ENCODE measurements at places on chromosomes 2 and 18.

DNA sequence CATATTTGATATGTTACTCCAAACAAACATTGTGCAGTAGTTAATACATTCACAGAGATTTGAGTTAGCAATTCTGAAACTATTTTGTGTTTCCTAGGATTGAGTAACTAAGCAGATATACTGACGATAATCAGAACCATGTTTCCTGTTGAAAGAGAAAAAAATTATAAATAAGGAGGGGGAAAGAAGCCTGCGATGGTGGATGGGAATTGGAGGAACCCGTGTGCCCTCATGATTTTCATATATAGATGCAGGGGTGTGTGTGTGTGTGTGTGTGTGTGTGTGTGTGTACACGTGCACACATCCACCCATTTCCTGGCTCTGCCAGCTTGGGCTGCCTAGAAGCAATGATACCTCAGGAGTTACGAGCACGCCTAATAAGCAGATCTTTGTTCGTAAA is 56.9 kb downstream of the LPIN2 start:
- DNase-seq = no peak

DNA sequence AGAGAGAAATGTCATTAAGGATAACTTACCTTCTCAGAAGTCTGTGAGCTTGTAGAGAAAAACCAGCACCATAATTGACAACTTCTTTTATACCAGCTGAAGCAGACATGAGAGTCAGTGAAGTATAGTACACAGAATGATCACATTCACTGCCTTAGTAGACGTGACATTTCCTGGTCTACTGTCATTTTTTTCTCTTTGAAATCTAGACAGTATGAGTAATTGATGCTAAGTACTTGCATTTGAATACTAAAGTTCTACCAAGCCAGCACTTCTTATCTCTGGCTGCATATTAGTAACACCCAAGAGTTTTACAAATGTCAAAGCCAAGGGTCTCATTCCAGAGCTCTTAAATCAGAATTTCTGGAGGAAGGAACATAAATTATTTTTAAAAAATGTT is 25.4 kb upstream of the ACADL start:
- no peak for DNase-seq

DNA sequence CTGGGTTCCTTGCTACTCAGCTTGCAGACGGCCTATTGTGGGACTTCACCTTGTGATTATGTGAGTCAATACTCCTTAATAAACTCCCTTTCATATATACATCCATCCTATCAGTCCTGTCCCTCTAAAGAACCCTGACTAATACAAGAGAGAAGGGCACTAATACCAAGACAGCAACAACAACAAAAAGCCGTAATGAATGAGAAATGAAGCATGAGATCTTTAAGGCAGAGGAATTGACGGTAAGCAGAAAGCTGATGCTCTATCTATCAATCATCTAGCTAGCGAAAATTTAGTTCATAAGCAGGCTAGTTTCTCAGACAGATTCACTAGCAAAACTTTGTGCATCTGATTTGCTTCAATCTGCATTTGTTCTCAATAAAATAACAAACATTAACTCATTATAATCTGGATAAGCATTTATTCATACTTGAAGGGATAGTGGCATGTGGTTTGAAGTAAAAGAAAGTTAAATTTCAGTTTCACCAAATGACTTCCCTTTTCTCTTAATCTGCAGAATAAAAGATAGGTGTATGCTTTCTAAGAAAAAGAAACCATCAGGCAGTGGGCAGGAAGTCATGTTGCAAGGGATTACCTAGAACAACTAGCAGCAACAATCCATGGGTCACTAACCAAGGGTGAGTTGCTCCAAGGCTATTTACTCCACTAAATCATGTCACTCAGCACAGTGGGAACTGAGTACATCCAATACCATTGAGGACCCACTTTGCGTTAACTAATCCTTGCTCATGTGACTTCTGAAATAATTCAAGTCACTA is 376.5 kb downstream of the TMEM182 start:
- no peak for DNase-seq

GRCh38 chr2:141417246-141417797 is 713.5 kb downstream of the LRP1B start:
- no peak for DNase-seq

GRCh38 chr2:42052702-42053481 is 5.1 kb downstream of the PKDCC start:
- no peak for DNase-seq

DNA sequence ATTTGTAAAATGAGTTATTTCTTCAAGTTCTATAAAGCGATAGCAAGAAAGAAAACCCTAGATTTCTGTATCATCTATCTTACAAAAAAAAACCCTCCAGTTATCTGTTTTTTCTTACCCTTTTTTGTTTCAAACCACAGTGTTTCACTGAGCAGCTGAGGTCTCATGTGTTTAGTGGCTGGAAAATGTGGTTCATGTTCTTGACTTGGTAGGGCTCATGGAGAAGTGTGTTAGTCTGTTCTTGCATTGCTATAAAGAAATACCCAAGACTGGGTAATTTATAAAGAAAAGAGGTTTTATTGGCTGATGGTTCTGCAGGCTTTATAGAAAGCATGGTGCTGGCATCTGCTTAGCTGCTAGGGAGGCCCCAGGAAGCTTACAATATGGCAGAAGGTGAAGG is 147.3 kb upstream of the NABP1 start:
- no peak for DNase-seq

DNA sequence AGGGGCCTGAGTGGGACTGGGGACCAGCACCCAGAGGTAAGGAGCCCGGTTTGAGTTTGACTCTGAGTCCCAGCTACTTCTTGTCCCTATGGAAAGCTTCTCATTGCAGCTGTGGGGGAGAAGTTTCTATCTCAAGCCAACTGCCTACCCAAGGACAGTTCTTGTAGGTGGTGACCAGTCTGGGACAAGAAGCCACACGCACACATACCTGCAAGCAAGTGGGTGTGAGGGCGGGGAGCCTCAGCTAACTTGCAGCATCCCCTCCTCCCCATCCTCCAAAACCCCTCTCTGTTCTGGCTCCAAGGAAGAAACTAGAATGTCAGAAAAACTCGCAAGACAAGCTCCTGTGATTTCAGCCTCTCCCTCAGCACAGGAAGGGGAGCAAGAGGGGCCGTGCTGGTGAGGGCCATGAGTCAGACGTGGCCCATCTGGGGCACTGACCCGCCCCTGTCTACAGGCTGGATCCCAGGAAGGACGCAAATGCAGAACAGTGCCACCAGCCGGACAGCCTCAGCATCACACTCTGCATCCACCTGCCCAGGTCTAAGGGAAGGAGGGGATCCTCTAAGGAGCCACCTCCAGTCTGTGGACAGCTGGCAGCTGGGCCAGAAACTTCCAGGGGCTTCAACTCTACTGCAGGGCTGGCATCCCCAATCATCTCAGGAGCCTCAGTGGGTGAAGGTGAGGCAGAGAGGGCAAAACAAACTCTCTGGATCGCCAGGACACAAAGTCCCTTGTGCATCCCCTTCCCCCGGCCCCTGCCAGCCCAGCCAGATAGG is 103.4 kb downstream of the TNS1 start:
- peak; percentile 90 for DNase-seq

- peak; percentile 31 for DNase-seq
Measured at GRCh38 chr18:59220784-59221765, 1.1 kb downstream of the GRP start.

DNA sequence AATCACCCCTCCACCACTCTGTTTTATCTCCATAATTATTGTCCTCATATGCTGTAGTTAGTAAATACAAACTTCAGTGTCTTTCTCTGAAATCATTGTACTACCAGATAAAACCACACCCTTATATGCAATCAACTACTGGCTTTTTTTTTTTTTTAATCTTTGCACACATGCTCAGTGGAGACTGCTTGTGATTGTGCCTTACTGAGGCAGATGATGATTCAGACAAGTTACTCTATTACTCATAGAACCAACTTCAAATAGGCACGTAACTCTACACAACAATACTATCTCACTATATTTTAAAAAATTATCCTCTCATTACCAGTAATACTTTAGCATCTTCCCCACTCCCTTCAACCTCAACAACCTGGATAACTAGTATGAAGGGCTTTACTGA is 1278.4 kb upstream of the PIK3C3 start:
- no peak for DNase-seq

- DNase-seq = no peak
Measured at GRCh38 chr18:68842951-68843350, 45.1 kb downstream of the CCDC102B start.

DNA sequence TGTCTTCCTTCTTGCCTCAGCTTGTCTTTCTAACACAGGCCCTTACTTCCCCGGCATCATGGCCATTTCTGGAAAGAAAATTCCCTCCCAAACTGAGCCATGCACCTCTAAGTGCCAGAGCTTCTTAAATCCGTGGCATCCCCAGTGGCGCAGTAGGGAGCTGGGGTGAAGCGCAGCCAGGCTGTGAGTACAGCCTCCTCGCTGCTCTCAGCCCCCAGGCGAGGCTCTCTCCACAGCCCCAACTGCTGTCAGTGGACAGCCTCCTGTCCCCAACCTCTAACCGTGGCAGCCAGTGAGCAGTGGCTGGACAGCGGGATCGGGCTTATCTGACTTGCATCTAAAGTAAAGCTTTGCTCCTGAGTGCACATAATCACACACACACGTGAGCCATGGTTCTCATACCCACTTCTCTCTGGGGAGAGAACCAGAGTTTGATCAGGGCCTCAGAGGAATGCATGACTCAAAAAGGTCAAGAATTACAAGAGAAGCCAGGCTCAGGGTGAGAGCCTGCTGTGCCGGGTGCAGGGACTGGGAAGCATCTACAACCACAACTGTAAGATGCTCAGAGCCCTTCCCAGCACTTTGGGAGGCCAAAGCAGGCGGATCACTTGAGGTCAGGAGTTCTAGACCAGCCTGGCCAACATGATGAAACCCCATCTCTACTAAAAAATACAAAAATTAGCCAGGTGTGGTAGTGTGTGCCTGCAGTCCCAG is 50.7 kb downstream of the SFXN5 start:
- peak; percentile 91 for DNase-seq

GRCh38 chr2:237507512-237507911 is 20.5 kb downstream of the MLPH start:
- DNase-seq = no peak

- no peak for DNase-seq
Measured at GRCh38 chr2:106816974-106817373, 69.0 kb downstream of the ST6GAL2 start.

DNA sequence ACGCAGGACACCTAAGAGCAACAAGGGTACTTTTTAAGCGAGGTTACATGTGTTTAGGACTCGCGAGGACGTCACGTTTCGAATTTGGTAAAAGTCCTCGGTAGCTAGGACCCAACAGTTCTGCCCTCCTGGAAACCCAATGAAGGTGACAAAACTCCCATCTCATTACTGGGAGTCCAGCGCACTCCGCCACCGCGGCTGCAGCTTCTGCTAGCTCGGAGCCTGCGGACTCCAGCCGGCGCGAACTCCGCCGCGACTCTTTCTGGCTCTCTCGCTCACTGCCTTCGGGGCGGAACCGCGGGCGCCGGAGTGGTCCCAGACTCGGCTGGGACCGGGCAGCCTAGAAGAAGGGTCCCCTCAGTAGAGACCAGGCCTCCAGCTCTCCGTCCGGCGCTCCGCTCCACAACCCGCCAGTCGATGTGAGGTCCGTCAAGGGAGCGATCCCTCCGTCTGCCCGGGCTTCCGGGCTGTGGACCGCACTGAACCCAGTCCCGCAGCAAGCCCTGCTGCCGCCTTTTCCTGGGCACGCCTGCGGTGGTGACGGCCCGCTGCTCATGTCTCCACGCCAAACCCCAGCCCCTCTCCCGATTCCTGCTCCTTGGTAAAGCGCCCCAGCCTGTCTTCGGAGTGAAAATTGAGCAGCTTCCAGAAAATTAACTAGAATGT is 3.0 kb upstream of the OSR1 start:
- DNase-seq = peak; percentile 39

GRCh38 chr2:28621172-28622100 is 125.6 kb downstream of the PLB1 start:
- DNase-seq = peak; percentile 80

GRCh38 chr2:74199275-74199701 is 873 bp downstream of the MTHFD2 start:
- no peak for DNase-seq

GRCh38 chr18:9643549-9643948 is 29.2 kb upstream of the PPP4R1 start:
- peak; percentile 96 for DNase-seq
